ENCODE measurements at places on chromosomes 13 and 19.

- DNase-seq, result no peak
Observed at GRCh38 chr19:46210669-46211068, 18.9 kb upstream of the IGFL1 start.

GRCh38 chr13:100394005-100394695, 194.4 kb downstream of the GGACT start:
- DNase-seq, result no peak

- DNase-seq, result no peak
Observed at GRCh38 chr19:40908976-40909375, 26.9 kb upstream of the CYP2A7 start.

GRCh38 chr13:65378943-65379519, 1851.1 kb downstream of the PCDH9 start:
- DNase-seq, result no peak

GRCh38 chr19:12969292-12969988, at the start of gene DAND5:
TSS of gene DAND5 (plus strand) at chr19:12969576. CDS start at chr19:12969661, 85 bp downstream.
- no peak for DNase-seq

Measured in cortex of kidney (tissue), 1 donor.